A673 (cell line): ENCODE measurements at places on chromosomes 16 and 17.

- DNase-seq: no peak
Measured at GRCh38 chr16:64410306-64410705, 711.6 kb downstream of the CDH11 start.

DNA sequence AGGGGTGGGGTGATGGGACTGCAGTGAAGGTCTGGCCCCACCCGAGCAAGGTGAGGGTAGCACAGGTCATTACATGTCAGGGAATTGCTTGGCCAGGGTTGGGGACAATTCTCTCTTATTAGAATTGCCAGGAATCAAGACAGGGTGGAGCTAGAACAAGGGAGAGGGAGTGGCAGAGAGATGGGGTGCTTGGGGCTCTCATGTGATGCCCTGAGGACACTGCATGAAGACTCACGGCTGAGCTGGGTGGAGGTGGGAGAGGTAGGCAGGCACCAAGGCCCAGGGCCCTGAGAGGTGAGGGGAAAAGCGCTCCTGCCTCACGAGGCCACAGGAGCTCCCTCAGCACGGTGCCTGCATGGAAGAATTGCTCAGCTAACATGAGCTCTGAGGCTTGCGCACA lies 3.6 kb downstream of the DPEP1 start:
- DNase-seq: no peak

DNA sequence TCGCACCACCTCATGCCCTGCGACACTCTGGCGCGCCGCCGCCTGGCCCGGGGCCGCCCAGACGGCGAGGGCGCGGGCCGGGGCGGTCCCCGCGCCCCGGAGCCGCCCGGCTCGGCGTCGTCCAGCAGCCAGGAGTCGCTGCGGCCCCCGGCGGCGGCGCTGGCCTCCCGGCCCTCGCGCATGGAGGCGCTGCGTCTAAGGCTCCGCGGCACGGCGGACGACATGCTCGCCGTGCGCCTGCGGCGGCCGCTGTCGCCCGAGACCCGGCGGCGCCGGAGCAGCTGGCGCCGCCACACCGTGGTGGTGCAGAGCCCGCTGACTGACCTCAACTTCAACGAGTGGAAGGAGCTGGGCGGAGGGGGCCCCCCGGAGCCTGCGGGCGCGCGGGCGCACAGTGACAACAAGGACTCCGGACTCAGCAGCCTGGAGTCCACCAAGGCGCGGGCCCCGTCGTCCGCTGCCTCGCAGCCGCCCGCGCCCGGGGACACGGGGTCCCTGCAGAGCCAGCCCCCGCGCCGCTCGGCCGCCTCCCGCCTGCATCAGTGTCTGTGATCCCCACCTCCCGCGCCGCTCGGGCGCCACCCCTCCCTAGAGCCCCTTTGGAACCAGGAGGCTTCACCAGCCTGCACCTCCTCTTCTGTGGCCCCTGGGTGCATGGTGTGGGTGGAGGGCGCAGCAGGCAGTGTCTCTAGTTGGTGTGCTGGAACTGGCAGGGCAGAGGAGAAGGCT lies 82.3 kb downstream of the ARHGAP23 start:
- DNase-seq: peak; percentile 27

- DNase-seq: no peak
Measured at GRCh38 chr16:69932691-69933392, 18.3 kb upstream of the CLEC18A start.

- DNase-seq: no peak
Measured at GRCh38 chr17:55320594-55321426, 56.0 kb downstream of the HLF start.
